ENCODE measurements at places on chromosomes 1 and 21. TPM values are rescaled to one million over a fixed set of nuclear protein-coding genes. Genes with fewer than 3 reads are reported as not detected.

Gene FLVCR1
- 30.8 TPM for total RNA-seq

Gene ACTA1
- 2.1 TPM for total RNA-seq

Gene RXFP4
- not detected for total RNA-seq

Gene EPS8L3
- total RNA-seq, result not detected

Gene COPA
- total RNA-seq, result 124 TPM

Gene SPRR2G
- total RNA-seq, result not detected

Gene DNASE2B
- total RNA-seq, result not detected

Gene SYT2
- total RNA-seq, result 13.2 TPM

Gene ADORA3
- total RNA-seq, result 1.1 TPM

Gene PRAMEF2
- total RNA-seq, result not detected

Gene CD244
- total RNA-seq, result not detected

Gene RALGPS2
- 92.8 TPM for total RNA-seq

Gene BRDT
- total RNA-seq, result not detected

Gene ASPM
- 25.3 TPM for total RNA-seq

Gene CYP4X1
- 17.5 TPM for total RNA-seq

Gene SYCP1
- total RNA-seq, result not detected

Gene SLAMF1
- not detected for total RNA-seq

Gene CCDC24
- 5.2 TPM for total RNA-seq

Gene ERO1B
- total RNA-seq, result 10.6 TPM

Gene CFHR4
- not detected for total RNA-seq

Gene CR2
- total RNA-seq, result not detected

Gene C4BPA
- total RNA-seq, result not detected

Gene OR14C36
- not detected for total RNA-seq

Gene HENMT1
- total RNA-seq, result 17.2 TPM

Gene MTARC1
- 11.3 TPM for total RNA-seq

Gene BCAR3
- total RNA-seq, result 8.5 TPM

Gene NRAS
- total RNA-seq, result 49.7 TPM

Gene RCC1
- 11.1 TPM for total RNA-seq

Gene CYB5RL
- total RNA-seq, result 5.7 TPM

Gene TNFRSF9
- total RNA-seq, result not detected

Gene PROK1
- not detected for total RNA-seq

Gene RHEX
- not detected for total RNA-seq

Gene OLIG2
- 14.4 TPM for total RNA-seq

Gene LRRC7
- 92.6 TPM for total RNA-seq

Gene FLG2
- not detected for total RNA-seq

Gene CNR2
- not detected for total RNA-seq

Measured in cerebellum (tissue), 4 donors.